ENCODE measurements at places on chromosomes 16 and 17.

DNA sequence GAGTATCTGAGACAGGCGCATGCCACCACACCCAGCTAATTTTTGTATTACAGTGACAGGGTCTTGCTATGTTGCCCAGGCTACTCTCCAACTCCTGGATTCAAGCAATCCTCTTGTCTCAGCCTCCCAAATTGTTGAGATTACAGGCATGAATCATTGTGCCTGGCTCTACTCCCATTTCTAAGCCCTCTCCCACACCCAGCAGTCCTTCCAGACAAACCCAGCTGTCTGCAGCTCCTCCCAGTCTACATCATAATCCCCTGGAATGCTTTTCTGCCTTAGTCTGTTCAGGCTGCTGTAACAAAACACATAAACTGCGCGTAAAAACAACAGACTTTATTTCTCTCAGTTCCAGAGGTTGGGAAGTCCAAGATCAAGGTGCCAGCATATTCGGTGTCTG is 144.5 kb downstream of the GRIN2A start:
- DNase-seq, result no peak

DNA sequence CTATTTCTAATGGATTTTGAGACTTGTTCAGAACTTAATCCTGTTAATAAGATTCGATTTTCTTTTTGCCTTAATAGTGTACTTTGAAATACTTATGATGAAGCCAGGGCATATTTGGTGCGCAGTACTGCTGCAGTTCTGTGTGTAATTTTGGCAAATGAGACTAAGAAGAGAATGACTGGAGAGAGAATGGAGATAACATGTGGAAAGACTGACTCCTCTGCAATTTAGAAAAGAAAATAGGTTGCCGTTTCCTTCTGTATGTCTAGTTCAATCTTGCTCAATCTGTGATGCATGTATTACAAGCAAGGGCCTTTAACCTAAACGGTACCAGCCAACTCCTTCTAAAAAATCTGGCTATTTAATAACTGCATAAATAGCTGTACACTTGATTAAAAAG is 285.1 kb upstream of the CDH11 start:
- no peak for DNase-seq

- DNase-seq, result no peak
These were observed 241.7 kb upstream of the MAF start for GRCh38 chr16:79842197-79842596.

- DNase-seq, result no peak
These were observed 24.4 kb downstream of the MIS12 start for GRCh38 chr17:5510771-5511170.

Data from tibial artery (tissue), 4 donors.